NCI-H1694 (cell line): ENCODE measurements at places on chromosomes 1 and 21.

DNA sequence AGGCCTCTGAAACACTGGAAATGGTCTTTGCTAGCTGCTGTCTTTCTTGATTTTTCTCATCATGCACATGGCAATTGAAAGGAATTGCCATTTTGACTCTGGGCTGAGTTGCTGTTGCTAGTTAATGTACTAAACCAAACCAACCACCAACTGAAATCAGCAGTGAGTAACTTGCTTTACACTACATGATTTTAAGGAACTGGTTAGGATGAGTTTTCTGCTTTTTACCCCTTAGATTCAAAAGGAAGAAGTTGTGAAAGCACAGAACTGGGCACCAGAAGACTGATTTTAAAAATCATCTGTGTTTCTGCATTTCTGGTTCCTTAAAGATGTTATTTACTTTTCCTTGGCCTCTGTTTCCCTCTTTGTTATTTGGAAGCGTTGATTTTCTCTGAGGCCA, 361.9 kb downstream of the HLX start:
- no peak for DNase-seq

DNA sequence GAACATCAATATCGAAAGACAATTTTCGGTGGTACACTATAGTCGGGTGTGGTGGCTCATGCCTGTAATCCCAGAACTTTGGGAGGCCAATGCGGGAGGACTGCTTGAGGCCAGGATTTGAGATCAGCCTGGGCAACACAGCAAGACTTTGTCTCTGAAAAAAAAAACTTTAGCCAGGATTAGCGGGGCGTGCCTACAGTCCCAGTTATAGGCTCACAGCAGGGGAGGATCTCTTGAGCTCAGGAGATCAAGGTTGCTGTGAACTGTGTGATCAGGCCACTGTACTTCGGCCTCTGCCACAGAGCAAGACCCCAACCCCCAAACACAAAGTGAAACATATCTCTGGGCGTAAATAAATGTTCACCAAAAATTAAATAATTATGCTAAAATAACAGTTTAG, 1.6 kb downstream of the TADA1 start:
- DNase-seq, result no peak

GRCh38 chr1:100746542-100746932, 27.0 kb downstream of the VCAM1 start:
- no peak for DNase-seq

- DNase-seq, result no peak
These were observed 5.1 kb upstream of the ACTN2 start for GRCh38 chr1:236681219-236681618.

- DNase-seq, result no peak
These were observed 90.7 kb downstream of the JAK1 start for GRCh38 chr1:64875606-64876005.

DNA sequence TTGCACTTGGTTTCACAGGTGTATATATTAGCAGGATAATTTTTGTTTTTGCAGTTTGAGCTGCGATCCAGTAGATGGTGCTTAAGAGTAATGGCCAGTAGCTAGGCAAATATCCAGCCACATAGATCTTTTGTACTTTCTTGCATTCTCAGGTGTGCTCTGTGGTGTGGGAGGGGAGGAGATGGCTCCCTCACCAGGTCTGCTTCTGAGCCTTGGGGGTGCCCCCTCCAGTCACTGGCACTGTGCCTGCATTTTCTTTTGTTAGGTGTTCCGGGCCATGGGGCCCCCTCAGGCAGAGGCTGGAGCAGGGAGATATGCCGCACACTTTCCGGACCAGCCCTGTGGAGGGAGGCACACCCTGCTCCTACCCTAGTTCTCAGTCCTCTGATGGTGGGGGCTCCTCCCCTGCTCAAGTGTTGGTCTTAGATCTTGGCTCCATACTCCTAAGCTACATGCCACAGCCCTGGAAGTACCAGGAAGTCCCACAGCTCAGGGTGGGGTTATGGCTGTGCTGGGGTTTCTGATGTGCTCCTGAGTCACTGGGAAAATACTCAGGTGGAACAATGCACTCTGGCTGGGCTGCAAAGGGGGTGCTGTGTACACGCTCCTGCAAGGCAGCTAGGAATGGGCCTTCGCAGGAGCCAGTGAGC, 197.6 kb upstream of the DMRTA2 start:
- no peak for DNase-seq

GRCh38 chr1:188888386-188888785, 1589.3 kb downstream of the BRINP3 start:
- DNase-seq, result no peak

- no peak for DNase-seq
These were observed 1.6 kb downstream of the EPS15 start for GRCh38 chr1:51517361-51518032.
